NCI-H524 (cell line): ENCODE measurements at places on chromosomes 7 and 10.

DNA sequence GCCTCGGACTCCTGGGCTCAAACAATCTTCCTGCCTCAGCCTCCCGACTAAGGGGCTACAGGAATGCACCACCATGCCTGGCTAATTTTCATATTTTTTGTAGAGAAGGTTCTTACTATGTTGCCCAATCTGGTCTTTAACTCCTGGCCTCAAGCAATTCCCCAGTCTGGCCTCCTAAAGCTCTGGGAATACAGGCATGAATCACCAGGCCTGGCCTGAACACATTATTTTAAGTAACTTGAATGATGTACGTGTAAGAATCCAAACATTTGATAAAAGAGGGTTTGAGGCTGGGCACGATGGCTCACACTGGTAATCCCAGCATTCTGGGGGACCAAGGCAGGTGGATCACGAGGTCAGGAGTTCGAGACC, 13.0 kb upstream of the BAMBI start:
- no peak for DNase-seq

DNA sequence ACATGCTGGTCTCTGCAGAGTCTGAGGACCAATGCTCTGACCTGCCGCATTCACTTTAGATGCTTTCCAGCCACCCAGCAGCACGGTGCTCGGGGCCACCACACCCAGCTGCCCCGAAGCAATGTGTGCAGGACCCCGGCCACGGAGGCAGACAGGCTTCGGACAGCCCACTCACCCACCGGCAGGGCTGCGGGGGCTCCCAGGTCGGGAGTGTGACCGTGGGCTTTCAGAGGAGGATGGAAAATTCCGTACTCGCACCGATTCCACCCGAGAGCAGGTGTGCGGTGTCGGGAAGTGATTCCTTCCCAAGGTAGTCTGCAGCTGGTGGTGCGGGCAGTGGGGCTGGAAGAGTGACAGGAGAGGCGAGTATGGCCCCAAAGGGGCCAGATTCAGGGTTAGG, 190.9 kb downstream of the DNAJB6 start:
- no peak for DNase-seq

- DNase-seq: no peak
These were observed 30.5 kb downstream of the CTNNA3 start for GRCh38 chr10:67665491-67665890.

GRCh38 chr7:572416-573268, 53.0 kb upstream of the PDGFA start:
- DNase-seq: no peak
